Daoy (cell line): ENCODE measurements at places on chromosomes 6 and 20. TPM values are rescaled to one million over a fixed set of nuclear protein-coding genes. Genes with fewer than 3 reads are reported as not detected.

DNA sequence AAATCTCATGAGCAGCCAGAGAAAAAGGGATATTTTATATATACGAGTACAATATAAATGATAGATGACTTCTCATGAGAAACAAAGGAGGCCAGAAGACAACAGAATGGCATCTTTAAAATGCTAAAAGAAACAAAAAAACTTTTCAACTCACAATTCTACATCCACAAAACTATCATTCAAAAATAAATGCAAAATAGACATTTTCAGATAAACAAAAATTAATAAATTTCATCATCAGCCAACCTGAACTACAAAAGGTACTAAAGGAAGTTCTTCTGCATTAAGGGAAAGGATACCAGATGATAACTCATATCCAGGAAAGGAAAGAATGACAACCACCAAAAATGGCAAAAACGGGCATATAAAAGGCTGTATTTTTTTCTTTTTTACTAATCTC lies 27.9 kb upstream of the ANKRD60 start:
- no peak for DNase-seq

GRCh38 chr6:147401779-147402178 lies 106.7 kb upstream of the SAMD5 start:
- no peak for DNase-seq

DNA sequence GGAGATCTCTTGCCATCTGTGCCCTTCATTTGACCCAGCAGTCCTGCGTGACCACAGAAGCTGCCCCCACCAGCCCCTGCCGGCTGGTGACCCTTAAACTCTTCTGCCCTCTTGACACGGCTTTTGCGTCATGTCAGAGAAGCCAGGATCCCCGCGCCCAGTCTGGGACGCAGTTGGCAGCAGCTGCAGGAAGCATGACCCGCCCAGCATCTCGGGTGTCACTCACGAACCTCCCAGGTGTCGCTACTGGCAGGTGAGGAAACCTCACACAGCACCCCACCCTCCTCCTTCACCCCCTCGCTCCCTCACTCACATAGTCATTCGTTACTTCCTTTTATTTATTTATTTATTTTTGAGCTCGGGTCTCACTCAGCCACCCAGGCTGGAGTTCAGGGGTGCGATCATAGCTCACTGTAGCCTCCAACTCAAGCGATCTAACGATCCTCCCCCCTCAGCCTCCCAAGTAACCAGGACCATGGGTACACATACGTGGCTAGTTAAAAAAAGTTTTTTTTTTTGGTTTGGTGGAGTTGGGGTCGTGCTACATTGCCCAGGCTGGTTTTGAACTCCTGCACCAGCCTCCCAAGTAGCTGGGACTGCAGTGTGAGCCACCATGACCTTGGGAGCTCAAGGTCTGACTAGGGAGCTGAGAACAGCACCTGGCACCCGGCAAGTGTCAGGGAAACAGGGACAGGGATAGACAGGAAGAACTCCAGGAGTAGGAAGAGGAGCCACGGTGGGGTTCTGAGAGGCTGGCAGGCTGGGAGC lies 14.1 kb upstream of the SPDEF start:
- no peak for DNase-seq

The HLA-B gene
- 415 and 797 TPM in 2 replicates for total RNA-seq

The SUMO4 gene
- total RNA-seq: 0.11 TPM in 1 of 2 replicates, not detected in the other

The C6orf15 gene
- total RNA-seq: not detected in 2 replicates

The FOXF2 gene
- total RNA-seq: 1.6 and 2.7 TPM in 2 replicates
